Effector CD4-positive, alpha-beta T cell (primary cell): ENCODE measurements at places on chromosomes 5 and 9.

DNA sequence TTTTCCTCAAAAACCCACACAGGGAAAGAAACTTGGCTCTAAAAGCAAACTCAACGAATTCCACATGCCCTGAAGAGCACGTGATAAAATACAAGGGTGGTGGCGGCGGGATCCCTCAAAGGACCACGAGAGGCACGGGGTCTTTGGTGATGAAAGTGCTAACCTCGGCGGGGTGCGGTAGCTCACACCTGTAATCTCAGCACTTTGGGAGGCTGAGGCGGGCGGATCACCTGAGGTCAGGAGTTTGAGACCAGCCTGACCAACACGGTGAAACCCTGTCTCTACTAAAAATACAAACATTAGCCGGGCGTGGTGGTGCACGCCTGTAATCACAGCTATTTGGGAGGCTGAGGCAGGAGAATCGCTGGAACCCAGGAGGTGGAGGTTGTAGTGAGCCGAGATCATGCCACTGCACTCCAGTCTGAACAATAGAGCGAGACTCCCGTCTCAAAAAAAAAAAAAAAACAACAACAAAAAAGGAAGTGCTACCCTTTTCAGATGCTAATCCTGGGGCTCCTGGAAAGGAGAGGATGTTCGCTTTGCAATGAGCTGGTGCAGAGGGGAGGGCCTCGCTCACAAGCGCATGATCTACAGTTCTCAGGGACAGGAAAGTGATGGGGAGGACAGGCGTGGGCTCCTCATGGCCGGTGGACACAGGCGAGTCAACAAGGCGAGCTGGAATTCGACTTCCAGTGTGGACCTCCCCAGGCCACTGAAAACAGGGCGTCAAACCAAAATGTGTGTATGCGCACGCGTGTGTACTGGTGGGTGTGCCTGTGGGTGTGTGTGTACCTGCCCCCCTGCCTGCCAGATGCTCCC is 54.1 kb downstream of the USP20 start:
- no peak for DNase-seq

DNA sequence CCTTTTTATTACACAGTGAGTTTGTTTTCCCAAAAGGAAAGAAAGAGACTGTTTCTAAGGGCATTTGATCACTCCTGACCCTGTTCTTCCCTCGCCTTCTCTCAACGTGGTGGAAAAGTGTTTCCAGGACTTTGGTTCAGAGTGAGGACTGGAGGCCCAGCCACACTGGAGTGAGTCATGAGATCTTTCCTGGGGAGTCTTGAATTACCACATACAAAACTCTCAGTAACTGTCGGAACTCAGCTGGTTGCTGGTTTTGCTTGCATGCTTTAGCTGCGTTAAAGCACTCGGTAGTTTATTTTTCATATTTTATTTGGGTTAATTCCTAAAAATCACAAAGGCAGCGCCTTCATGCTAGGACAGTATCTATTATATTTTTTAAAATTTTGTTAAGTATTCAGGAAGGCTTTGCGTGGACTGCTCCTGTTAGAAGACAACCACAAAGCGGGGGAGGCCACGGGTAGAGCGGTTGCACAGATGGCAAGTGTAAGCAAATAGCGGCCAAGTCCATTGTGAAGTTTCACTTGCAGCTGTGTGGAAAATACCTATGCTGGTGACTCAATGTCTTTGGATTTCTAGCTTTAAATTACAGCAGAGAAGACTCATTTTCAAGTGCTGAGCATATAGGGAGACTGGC is 77.7 kb downstream of the ARSB start:
- no peak for DNase-seq

- DNase-seq: no peak
Measured at GRCh38 chr5:166293892-166294291, 1997.6 kb upstream of the WWC1 start.

GRCh38 chr5:8505196-8505595 is 636.2 kb downstream of the MTRR start:
- DNase-seq: no peak

DNA sequence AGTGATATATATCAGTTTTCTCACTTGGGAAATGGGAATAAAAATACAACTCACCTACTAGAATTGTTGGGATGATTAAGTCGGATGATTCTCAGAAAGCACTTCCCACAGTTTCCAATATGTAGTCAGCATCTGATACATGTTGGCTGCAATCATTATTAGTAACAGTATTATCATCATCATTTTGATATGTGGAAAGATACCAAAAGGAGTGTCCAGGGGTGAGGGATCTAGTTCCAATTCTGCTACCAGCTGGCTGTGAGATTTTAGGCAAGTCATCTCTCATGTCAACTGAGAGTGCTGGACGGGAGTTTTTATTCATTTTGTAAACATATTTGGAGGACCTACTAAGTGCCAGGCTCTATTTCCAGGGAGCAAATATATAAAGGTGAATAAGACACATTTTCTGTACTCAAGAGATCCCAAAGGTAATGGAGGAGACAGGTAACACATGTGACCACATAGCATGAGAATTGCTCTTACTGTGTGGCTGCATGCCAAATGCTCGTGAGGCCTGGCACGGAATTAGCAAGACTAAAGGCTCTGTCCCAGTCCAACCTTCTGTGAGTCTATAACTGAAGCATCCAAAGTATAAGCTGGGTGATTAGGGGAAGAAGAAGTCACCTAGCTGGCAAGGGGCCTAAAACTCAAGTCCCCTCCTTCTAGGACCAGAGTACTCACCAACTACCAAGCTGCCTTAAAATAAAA is 83.0 kb downstream of the GRIA1 start:
- DNase-seq: no peak

DNA sequence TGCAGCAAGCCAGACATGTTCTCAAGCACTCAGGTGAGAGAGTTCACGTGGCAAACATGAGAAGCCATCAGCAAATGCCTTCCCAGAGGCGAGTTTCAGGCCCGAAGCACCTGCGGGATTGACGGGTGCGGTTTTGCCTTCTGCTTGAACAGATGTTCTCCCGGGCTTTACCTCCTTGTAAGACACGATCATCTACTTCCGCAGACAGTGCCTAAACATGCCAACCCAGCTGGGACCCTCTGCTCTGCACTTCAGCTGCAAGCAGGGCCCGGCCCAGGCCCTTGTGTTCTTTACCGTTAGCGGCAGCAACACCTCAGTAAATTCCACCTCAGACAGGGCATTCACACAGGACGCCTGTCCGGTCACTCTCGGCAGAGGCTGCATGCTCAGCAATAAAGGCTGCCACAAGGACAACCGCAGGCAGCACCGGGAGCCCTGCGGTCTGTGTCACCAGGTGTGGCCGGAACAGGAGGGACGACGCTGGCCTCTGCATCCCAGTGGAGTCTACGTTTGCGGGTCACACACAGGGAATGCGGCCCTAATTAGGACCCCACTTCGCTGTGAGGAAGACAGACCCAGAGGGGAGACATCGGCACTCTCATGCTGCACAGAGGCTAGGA is 139.6 kb downstream of the ROR2 start:
- DNase-seq: no peak

- no peak for DNase-seq
Measured at GRCh38 chr9:40926404-40927259, 201.8 kb downstream of the FOXD4L6 start.

GRCh38 chr5:148913985-148914431 is 87.6 kb downstream of the ADRB2 start:
- no peak for DNase-seq

DNA sequence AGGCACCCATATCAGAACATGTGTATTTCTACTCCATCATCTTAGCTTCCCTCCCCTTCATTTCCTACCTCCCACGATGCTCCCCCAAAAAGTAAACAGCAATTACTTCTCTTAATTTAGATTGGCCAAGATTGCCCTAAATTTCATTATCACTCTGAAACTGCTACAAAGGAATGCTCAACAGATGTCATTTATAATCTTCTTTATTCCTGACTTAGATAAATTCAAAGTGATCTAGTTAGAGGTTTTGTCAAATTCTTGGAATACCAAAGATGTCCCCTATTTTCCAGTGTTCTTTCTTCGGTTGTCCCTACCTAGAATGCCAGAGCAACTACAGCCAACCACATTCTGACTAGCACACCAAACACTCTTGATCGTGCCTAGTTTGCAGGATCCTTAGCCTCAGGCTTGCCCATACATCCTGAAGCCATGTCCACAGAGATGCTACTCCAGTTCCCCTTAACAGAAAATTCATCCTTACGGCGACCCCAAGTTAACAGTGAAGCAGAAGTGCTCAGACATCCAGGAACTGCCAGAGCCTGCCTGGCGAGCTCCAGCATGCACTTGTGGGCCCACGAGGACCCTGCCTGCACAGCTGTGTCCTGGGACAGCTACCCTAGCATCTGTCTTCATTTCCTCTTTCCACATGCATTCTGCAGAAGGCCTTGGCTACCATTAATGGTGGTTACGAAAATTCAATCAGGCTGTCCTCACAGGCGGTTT is 31.6 kb downstream of the DAP start:
- no peak for DNase-seq

DNA sequence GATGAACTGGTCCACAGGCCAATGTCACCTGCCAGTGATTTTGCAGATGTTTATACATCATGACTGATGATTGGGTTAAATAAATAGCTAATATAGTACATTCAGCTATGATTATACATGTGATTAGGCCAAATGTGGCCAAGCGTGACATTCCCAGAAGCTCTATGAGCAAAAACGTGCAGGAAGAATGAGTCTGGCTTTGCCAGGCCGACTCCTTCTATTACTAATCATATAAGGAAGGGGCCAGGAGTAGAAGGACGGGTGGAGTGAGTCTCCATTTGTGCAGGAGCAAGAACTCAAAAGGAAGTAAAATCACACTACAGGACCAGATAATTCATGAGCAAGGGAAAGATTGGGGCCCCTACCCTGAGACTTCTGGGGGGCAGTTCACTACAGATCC is 178.2 kb downstream of the ROR2 start:
- DNase-seq: no peak

DNA sequence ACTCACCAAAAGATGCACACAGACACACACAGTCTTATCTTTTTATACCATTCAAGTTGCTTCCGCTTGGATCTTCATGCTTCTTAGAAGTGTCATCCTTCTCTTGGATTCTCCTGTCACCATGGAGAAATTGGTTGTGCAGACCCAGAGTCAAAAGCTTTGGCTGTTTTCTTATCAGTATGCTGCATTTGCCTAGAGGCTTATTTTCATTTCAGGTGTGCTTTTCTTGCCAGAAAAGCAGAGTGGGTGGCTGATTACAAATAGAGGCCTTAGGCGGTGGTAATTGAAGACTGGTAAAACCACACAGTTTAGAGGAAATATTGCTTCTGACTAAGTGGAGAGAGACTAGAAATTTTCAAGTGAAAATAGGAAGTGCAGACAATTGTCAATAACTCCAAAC is 70.2 kb upstream of the TLE4 start:
- no peak for DNase-seq

DNA sequence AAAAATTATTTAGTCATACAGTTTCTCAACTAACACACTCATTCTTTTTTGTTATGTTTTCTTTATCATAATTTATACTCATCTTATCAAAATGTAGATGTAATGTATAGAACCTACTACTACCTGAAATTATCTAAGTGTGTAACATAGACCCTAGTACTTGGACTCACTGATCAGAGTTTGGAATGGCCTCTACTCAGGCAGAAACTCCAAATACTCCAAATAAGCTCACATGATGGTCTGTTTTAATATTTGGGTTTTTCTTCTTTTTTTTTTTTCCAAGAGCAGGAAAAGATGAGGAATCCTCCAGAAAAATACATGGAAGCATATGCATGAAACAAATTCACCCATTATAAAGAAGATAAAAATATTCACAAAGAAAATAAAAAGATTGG is 126.3 kb downstream of the PDE4D start:
- DNase-seq: no peak

DNA sequence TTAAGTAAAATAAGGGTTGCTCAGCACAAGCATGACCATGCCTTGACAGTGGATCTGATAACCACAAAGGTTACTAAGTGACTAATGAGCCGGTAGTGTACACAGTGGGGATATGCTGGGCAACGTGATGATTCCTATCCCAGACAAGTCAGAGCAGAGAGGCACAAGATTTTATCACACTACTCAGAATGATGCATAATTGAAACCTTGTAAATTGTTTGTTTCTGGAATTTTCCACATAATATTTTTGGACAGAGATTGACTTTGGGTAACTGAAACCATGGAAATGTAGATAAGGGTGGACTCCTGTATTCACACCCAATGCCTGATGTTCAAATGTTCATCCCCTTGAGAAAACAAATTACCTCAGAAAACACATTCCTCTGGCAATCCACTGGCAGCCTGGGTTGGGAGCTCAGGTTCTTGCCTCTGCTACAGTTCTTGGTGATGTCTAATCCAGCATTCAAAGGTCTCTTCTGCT is 16.2 kb upstream of the ERAP1 start:
- no peak for DNase-seq

DNA sequence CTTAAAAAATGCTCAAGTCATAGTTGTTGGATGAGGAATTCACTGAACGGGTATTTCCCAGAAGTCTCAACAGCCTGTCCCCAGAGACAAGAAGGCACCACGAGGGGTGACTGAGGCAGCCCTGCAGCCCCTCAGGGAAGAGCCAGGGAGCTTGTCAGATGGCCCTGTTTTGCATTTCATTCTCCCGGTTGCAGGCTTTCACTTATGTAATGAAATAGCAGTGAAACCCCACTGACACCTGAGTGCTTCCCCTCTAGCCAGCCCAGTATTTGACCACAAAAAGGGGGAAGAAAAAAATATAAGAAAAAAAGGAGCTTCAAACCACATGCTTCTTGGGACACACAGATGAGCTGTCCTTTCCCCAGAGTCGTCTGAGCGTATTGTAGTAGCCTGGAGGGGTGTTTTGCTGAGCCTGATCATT is 75.3 kb upstream of the IL12B start:
- no peak for DNase-seq

GRCh38 chr9:123335193-123335985 is 20.6 kb upstream of the CRB2 start:
- DNase-seq: no peak

DNA sequence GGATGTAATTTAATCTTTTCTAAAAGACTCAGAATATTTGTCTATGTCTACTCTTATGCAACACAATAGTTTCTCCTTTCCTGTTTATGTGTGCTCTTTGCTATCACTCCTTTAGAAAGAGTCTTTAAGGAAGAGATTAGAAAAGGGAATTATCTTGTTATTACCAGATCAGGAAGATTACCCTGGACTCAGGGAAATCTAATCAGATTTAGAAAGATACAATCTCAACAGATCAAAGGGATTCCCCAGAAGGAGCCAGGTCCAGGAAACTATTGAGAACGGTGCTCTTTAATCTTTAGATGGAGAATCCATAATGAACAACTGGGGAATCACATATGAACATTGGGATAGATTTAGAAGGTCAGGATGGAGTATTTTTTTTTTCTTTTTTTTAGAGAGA is 32.4 kb upstream of the ZFR start:
- DNase-seq: no peak

GRCh38 chr5:97363577-97363976 is 180.5 kb upstream of the RIOK2 start:
- no peak for DNase-seq

DNA sequence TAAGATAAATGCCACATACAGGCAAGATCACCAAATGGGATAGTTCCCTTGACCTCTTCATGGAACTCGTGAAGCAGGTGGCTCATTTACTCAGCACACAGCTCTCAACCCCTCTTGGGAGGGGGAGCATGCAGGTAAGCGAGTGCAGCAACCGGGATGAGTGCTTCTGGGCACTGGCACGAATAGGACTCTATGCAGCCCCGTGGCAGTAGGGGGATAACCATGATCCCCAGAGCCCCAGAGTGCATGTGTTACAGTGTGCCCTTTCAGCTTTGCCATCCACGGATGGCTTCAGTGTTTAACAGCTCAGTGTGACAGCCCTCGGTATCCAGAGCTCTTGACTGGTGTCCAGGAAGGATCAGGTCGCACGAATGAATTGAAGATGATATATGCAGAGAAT is 1187.1 kb downstream of the CDH9 start:
- DNase-seq: no peak

- no peak for DNase-seq
Measured at GRCh38 chr9:94625835-94626234, 13.5 kb downstream of the FBP1 start.
